Left kidney (tissue), 8 donors: ENCODE measurements at places on chromosomes 11 and 22. TPM values are rescaled to one million over a fixed set of nuclear protein-coding genes. Genes with fewer than 3 reads are reported as not detected.
A peak's percentile ranks its signal among the peaks of the same experiment; 100 is the strongest.

DNA sequence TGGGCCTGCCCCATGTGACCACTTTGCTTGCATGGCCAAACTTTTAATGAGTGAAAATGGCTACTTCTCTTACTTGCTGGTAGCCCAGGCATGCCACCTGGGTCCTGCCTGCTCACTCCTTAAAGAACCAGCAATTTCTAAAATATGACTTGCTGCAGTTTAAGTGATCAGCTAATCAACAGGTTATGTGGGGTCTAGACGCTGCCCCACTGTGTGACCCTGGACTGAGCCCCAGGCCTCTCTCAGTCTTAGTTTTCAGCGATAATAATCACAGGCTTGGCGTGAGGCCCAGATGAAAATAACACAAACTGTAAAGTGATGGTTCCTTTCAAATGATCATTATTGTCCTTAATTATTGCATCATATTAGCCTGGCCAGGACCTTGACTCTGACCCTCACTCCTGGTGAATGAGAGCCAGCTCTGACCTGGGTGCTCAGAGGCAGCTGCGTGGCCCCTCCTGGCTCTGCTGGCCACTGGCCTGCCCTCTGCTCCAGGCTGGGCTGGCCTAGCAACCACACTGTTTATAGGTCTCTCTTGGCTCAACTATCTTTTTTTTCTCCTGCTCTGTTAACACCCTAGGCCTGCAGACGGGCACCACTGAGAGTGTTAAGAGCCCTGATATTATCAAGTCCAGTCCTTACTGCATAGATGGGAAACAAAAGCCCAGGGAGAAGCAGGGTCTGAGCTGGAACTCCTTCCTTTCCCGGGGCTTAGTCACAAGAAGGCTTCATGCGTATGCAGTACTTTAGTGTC lies 89.7 kb downstream of the RRM1 start:
- no peak for DNase-seq

GRCh38 chr22:48277868-48278581 lies 1515.6 kb downstream of the TBC1D22A start:
- DNase-seq: no peak

The GALNT18 gene
- polyA plus RNA-seq: 20.8 TPM

DNA sequence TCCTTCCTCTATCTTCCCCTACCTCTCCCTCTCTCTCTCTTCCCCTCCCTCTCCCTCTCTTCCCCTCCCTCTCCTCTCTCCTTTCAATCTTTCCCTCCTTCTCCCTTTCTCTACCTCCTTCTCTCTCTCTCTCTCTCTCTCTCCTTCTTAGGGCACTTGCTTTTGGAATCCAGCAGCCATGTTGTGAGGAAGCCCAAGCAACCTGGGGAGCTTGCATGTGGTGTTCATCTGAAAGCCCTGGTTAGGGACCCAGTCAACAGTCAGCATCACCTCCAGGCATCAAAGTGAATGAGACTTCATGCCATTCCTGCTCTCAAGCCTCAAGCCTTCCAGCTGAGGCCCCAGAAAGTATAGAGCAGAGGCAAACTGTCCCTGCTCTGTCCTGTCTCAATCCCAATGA lies 65.6 kb upstream of the SHISAL1 start:
- no peak for DNase-seq

DNA sequence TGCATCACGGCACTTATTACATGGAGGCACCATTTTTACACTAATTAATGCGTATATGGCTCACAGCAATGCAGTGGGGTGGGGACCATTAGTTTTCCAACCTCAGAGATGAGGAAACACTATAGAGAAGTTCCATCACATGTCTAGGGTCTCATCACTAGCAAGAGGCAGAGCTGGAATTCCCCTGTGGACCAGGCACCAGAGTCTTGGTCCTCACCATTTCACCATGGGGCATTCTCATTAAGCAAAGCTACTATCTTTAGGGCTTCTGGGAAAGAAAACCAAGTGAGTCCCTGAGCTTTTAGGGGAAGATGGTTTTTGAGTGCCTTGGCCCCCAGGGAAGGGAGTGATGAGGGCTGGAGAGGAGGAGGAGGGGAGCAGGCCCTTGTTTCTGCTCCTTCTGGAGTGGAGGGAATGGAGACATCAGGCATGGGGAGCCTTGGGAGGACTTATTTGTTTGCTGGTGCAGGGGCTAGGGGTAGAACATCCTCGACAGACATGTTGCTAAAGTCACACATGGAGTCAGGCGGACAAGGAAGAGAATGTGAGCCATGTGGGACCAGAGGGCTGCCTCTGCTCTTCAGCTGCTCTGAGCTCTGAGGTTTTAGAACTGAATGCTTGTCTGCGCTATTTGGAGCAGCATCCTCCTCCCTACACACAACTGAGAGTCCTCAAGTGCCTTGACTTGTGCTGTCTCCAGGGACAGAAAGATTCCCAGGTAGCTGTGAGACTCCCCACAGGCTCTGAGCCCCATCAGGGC lies 40.3 kb upstream of the ZBED5 start:
- no peak for DNase-seq

DNA sequence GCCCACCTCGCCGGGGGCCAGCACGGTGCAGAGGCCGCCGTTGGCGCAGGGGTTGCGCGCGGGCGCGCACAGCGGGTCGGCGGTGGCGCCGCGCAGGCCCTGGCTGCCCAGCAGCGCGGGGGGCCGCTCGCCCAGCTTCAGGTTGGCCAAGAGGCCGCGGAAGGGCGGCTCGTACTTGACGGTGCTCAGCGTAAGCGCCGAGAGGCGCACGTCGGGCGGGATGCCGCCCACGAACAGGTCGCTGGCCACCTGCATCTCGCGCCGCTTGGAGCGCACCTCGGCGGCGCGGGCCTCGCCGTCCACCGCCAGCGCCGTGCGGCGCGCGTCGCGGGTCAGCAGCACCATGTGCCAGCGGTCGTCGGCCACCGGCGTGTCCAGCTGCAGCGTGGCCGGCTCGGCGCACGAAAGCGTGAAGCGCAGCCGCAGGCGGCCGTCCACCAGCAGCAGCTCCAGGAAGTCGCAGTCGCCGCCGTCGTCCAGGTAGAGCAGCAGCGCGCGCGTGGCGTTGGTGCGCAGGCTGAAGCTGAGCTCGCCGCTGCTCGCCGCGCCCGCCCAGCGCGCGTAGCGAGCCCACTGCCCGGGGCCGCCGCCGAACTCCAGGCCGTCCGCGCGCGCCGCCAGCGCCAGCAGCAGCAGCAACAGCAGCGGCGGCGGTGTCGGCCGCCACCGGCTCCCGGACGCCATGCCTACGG lies 9.8 kb downstream of the NRXN2 start:
- no peak for DNase-seq

DNA sequence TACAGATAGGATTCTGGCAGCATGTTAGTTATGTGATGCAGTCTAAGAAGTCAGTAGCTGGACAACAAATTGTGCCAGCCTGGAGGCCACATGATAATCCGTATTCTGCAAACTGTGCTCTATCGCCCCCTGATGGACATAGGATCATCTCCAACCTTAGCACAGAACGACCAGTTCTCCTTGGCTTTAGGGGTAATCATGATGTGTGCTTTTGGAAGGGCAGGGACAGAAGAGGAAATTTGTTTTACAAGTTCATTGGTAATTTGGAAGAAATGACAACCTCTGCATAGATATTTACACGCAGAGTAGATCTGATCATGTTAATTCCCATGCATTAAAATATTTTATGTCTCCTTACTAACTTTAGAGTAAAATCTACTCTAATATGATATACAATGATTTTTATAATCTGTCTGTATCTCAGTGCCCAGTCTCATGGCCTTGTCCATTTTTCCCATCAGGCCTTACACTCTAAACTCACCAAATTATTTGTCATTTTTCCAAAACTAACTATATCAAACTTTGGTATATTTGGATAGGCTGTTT lies 12.1 kb downstream of the OR10D3 start:
- peak; percentile 40 for DNase-seq

GRCh38 chr22:38304526-38304925 lies 12.7 kb downstream of the CSNK1E start:
- DNase-seq: no peak

- DNase-seq: no peak
Measured at GRCh38 chr22:32218470-32218869, 13.6 kb upstream of the RFPL2 start.

- DNase-seq: no peak
Measured at GRCh38 chr22:31223786-31224191, 11.7 kb downstream of the LIMK2 start.

The OR10A3 gene
- polyA plus RNA-seq: 0.27 TPM

DNA sequence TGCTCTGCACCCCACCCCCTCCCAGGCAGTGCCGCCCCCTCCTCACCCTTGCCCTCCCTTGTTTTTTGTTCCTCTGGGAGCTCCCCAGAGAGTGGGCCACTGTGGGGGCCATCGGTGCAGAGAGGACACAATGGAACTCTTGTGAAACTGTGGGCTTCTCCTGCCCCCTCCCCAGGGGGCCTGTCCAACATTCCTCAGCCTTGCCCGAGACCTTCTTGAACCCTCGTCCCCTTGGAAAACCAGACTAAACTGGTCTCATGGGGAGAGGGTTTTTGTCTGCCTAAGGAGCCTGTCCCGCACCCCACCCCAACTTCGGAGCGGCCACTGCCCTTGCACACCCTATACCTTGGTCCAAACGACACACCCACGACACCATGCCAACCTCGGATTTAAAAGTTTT lies 72.2 kb downstream of the TSPAN18 start:
- DNase-seq: no peak

DNA sequence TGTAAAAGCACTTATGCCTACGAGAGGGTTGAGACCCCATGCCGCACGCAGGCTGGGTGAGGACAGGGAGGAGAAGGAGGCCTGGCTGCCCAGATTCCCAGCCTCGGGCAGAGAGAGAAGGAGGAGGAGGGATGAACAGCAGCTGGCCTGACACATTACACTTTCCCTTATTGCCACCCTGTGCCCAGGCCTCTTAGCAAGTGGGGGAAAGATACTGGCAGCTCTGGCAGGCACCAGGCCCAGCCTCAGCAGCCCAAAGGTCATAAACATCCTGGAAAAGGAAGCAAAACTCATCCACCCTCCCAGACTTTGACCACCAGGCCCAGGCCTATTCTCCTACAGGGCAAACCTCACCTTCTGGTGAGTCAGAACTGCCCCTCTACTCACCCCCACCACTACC lies 4.7 kb downstream of the PLAAT3 start:
- DNase-seq: no peak

- no peak for DNase-seq
Measured at GRCh38 chr11:128806506-128807261, 60.4 kb downstream of the KCNJ1 start.

DNA sequence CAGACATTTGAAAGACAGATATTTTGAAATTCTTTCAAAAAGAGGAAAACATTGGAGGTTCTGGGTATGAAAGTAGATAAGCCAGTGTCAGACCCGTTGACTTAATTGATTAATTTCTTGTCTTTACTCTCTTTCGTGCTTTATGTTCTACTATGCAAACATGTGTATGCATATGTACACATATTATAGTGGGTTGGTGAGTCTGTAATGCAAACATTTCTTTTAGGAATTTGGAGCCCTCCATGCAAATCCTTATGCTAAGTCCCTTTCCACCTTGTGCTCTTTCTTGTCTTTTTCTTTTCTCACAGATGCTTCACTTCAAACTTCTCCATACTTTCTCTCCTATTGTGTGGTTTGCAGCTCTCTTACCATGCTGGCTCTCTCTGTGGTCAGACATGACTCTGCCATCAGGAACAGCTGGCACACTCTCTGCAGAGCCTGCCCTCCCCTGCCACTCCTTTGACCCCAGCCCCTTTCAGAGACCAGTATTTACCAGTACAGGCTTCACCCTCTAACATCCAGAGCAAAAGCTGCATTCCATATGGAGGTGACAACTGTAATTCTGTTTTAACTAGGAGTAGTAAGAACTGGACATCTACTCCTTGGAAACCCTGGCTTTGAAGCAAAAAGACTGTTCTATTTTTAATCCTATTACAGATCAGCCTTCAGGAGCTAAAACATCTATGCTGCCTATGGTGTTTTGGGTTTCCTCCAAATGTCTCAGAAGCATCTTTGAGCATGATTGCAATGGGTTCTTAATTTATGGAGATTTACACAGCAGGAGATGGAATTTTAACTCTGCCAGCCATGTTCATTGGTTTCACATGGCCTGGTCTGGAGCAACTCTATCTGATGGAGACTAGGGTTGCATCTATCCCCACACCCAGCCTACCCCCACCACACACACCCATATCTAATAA lies 386.9 kb upstream of the FAT3 start:
- no peak for DNase-seq

DNA sequence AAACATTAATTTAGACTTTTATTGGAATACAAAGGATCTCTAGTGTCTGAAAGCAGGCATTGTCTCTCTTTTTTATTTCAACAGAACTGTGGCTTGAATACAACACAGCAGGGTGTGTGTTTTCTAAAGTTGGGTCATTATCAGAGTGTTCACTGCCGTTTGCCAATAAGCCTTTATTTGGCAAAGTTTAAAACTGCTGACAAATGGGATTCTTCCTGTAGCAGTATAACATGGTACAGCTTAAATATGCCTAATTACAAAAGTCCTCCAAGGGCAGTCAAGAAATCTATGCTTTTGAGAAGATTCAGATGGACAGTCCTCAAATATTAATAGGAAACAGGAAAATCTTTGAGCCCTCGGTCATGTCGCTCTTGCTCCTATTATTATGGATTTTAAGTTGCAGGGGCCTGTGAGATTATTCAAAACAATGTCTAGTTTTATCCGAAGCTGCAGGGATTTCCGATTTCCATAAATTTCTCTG lies 199.9 kb downstream of the MAML2 start:
- no peak for DNase-seq

DNA sequence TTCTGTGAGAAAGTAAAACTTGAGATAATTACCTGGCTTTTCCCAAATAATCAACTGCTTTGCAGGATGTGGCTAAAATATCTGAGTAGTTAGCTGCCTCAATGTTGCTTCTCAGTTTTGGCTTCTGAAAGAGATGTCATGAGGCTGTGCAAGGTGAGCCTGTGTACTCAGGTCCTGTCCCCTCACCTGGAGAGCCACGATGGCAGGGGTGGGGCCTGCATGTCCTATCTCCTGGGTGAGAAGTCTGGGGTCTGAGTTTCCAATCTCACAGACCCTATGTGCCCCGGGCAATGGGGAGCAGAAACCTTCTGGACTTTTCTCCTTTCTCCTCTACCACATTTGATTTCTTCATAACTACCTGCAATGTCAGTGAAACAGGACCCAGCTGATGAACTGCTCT lies 338.6 kb upstream of the B3GAT1 start:
- no peak for DNase-seq

DNA sequence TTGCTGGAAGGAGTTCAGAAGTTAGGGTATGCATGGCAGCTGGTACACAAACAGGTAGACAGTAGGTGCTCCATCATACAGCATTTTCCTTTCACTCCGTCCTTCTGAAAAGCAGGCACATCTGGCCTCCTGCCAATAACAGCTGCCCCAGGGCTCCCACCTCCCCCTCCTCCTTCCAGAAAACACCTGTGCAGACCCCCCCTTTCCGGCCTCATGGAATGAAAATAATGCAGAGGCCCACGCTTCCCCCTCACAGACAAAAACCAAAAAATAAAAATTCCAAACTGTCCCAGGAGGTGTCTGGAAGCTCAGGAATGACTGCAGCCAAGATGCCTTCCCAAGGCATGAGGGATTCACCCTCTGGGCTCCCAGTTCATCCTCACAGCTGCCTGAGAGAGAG lies 185.5 kb downstream of the MN1 start:
- no peak for DNase-seq

- DNase-seq: no peak
Measured at GRCh38 chr11:96109331-96110030, 185.6 kb upstream of the MTMR2 start.

The CCDC116 gene
- polyA plus RNA-seq: 0.58 TPM
